Activated naive CD8-positive, alpha-beta T cell treated with anti-CD3 and anti-CD28 coated beads, Interleukin-2, amount 50 U/mL, for 24 hours (primary cell): ENCODE measurements at places on chromosomes 6 and 20.

DNA sequence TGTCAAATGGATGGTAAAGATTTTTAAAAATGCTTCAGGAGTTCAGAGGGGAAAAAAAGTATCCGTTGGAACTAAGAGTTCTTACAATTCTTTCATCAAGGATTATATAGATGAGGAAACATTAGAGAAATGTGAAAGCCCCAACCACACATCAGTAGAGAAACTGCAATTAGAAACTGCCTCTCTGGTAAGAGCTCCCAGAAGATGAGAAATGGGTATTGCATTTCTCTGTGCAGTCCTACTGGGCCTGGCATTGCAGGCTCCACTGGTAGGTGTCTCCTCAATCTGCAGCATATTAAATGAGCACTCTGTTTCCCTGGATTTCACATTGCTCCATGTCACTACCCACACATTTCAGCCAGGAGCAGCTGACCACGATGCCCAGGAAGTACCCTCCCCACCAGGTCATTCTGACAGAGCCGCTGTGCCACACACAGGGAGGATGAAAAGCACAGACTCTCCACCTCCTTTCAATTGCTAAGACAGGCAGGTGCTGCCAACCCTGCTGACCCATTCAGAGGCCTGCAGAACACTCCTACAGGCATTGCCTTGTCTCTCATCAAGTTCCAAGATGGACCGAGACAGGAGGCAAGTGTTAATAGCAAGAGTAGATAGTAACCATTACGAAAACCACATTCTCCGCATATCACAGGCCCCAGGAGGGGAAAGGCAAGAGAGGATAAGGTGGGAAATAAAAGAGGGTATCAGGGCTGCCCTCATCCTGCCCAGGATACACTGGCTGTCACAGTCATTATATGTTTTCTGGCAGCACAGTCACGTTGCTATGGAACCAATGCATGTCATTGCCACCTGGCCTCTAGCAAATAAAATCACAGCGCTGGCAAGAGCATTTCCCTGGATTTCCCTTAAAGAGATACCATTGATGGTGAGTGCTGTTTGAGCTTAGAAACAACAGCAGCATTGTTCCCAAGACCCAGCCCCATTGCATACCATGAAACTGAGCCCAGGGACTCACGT is 241.7 kb downstream of the ATXN1 start:
- DNase-seq = no peak

DNA sequence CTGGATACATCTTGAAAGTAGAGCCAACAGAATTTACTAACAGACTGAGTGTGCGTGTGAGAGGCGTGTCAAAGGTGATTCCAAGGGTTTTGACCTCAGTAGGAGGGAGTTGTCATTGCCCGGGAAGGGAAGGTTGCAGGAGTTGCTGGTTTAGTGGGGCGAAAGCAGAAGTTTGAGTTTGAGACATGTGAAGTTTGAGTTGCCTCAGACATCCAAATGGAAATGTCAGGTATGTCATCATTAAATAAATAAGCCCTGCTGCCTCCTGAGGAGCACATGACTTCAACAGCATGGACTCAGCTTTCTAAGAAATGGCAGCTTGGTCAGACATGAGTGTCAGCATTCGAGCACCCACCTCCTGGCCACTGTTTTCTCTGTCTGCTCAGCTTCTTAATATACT is 26.6 kb upstream of the TGM2 start:
- DNase-seq = no peak

DNA sequence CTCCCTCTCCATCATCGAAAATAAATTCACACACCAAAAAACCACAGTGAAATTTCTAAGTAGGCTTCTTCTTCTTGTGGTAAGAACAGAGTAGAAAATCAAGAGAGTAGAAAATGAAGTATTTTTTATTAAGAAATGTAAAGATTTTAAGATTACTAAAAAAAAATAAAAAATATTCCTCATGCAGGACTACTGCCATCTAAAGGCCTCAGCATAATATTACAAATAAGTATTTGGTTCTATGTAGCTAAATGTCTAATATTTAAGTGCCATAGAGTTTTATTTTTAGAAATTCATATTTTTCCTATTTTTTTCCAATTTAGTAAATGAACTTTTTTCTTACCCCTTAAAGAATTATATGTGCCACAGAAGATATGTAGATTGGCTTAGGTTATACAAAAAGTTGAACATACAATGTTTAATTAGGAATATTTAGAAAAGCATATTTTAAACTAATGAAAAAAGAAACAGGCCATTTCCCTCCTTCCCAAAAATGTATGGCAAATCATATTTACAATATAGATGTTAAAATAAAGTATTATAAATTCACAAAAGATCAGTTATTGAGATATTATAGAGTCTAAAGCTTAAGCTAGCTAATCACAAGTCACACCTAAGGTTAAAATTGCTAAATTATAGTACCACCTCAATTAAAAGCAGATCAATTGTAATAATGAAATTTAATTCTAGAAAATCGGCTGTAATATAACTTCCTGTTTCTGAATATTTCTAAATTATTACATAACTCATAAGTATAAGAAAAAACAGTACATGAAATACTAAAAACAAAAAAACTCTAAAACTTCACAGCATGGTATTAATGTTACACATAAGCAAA is 3.5 kb upstream of the NT5DC1 start:
- DNase-seq = no peak

- no peak for DNase-seq
Observed at GRCh38 chr6:126631363-126631762, 291.4 kb downstream of the CENPW start.

- DNase-seq = no peak
Observed at GRCh38 chr6:118536478-118536877, 11.6 kb upstream of the PLN start.

- DNase-seq = no peak
Observed at GRCh38 chr6:117414770-117415169, 11.0 kb downstream of the ROS1 start.

DNA sequence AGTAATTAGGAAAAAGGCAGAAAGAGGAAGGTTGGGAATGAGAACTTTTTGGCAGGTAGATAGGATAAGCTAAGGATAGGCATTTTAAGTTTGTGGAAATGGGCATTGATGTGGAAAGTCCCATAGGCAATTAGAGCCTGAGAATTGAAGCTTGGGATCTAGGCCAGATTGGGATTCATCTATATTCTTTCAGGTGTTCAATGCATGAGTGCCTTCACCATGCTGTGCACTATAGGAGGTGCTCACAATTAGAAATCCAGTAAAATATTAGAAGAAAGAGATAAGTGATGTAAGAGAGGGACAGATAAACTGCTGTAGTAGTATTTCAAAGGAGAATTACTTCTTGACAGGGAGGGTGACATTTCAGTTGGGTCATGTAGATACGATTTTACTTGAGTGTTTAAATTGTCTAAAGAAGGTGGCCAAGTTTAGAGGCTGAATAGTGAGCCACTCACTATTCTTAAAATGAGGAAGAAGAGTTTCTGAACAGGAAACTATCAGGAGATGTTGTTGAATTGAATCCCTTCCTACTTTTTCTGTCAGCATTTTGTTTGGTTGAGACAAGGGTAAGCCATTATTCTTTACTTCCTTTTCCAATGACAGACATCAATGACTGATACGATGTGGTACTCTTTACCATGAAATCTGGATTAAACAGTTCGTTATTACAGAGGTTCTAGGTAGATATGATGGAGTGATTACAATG is 31.0 kb upstream of the CTAGE9 start:
- no peak for DNase-seq
